NCI-H1092 treated with DMSO at 0.1 percent for 48 hours (cell line): ENCODE measurements at places on chromosomes 12 and 14.

- DNase-seq = no peak
Observed at GRCh38 chr14:96409701-96410100, 17.8 kb downstream of the AK7 start.

- DNase-seq = peak; percentile 24
Observed at GRCh38 chr12:113870035-113870434, 96.1 kb downstream of the RBM19 start.

GRCh38 chr14:44961554-44962333, at the start of the genes KLHL28 and TOGARAM1:
TSS of gene KLHL28 (minus strand) at chr14:44961947. CDS start at chr14:44945928, 16,019 bp downstream.
TSS of gene TOGARAM1 (plus strand) at chr14:44962190. CDS start at chr14:44962422, 232 bp downstream.
- peak; percentile 100 for DNase-seq

- DNase-seq = peak; percentile 95
Observed at GRCh38 chr14:95561001-95561412, 26.2 kb downstream of the GLRX5 start.

- DNase-seq = no peak
Observed at GRCh38 chr14:55153951-55154350, 24.9 kb downstream of the LGALS3 start.

DNA sequence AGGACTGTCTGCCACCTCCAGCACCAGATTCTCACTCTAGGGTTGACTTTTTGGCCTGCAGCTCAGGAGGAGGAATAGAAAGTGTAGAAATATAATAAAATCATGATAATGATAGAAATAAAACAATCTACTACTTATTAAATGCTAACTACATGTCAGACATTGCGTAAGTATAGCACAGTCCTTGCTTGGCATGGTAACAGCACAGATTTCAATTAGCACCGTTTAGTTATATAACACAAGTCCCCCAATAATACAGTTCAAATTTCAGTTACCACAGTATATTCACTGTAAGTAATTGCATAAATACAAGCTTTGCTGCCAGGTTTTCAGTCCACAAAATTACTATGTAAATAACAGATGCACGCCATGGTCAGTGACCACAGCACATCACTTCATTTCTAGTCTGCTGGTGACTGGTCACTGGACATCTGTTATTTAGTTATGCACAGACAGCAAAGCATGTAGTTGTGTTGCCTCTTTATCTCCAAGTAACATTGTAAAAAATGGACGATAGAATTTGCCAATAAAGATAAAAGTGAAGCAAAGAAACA, 6.5 kb upstream of the GLT8D2 start:
- peak; percentile 77 for DNase-seq

DNA sequence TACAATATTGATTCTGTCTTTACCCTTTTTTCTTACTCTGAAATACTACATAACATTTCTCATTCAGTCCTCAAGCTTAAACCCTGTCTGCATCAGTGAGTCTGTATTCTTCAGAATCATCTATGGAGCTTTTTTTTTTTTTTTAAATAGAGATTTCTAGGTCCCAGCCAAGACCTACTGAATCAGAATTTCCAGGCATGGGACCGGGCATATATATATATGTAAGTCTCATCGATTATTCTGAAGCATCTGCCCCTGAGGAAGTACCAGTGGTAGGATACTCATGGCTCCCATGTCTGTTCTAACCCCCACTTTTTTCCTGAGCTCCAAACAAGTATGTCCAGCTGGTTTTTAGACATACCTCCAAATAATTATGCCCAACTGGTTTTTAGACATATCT, 6.1 kb downstream of the DDX47 start:
- DNase-seq = no peak

DNA sequence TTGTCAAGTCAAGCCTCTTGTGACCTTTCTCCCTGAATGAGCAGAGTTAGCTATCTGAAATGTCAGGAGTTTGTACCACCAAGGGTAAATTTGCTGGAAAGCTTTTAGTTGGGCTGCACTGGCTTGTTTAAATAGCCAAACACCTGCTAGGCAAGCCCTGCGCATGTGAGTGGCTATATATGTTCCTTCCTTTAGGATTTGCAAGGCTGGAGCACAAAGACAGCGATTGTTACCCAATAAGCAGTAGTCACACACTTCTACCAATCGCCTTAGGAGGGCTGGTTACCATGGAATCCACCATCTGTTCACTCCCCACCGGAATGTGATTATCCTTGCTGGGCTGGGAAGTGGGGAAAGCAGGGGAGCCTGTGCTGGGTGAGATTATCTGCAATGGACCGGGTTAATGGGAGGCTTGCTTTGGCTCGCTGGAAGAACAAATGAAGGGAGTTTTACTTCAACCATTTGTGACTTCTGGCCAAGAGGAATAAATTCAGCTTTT, 102.5 kb downstream of the FGD4 start:
- peak; percentile 92 for DNase-seq

- DNase-seq = no peak
Observed at GRCh38 chr14:92994131-92994676, 71.3 kb downstream of the CHGA start.

- DNase-seq = no peak
Observed at GRCh38 chr12:94856324-94856723, 147.2 kb downstream of the NDUFA12 start.

GRCh38 chr12:102172436-102172835, 25.2 kb downstream of the PMCH start:
- DNase-seq = no peak

GRCh38 chr12:32108787-32109186, 2.1 kb downstream of the BICD1 start:
- DNase-seq = no peak

DNA sequence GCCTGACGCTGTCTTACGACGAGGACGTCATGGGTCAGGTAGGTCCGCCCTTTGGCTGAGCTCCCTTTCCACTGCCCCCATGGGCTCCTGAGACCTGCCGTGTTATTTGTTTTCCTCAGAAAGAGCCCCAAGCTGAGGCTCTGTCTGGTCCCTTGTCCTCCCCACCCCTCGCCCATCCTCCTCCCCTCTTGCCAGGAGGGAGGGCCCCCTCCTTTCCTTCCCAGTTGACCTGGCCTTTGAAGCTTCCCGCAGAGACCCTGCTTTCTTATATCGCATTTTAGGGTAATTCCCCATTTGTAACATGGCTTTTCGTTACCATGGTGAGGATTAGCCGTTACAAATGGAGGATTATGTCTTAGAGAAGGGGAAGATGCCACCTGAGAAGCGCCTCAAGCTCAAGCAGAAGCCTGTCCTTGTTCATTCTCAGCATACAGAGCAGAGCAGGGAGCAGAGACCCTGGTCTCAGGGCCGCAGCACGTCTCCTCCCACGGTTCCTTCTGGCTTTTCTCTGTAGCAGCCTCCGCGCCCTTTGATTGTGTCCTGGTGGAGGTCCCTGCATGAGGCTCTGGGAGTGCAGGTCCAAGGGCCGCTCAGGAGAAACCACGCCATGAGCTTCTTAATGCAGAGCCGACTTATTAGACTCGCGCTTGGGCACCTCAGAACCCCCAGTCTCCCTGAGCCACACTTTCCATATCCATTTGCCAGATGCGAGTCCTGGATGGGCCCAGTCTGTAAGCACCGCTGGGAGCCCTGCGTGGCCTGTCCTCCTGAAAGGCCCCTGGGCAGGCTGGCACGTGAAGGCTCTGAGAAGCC, 47.2 kb downstream of the UBE3B start:
- no peak for DNase-seq

GRCh38 chr12:91180582-91181395, 1.8 kb downstream of the DCN start:
- no peak for DNase-seq

DNA sequence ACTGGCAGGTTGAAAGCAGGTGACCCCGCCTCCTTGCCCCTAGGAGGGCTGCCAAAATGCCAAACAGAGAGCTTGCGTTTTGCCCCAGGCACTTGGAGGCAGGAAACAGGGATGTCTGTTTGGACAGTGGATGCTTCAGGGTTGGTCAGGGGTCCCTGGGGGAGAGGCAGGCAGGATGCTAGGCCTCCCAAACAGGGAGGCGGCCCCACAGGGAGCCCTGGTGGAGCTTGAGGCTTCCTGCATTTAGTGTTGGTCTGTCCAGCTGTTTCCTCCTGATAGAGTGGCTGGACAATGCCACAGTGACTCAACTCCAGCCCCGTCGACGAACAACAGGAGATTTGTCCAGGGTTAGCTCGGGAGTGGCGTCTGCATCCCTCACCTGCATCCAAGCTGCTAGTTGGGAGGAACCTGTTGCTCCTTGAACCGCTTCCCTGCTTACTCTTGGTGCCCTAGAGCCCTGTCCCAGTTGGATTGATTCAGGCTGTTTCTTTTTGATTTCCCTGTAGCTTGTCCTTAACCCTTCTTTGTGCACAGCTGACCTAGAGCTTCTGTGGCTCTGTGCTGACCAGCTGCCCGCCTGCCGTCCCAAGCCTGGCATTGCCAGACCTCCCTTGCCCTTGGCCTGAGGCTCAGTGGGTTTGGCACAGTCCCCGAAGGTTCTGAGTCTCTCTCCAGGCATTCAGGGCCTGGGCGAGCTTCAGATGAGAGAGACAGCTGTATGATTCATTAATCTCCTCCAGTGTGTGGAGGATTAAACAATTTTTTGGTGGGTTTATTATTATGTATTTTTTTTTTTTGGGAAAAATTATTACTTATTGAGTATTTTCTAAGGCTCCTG, 45.9 kb downstream of the TSPAN9 start:
- no peak for DNase-seq

- DNase-seq = no peak
Observed at GRCh38 chr14:65000898-65001591, 14.3 kb downstream of the FNTB start.

DNA sequence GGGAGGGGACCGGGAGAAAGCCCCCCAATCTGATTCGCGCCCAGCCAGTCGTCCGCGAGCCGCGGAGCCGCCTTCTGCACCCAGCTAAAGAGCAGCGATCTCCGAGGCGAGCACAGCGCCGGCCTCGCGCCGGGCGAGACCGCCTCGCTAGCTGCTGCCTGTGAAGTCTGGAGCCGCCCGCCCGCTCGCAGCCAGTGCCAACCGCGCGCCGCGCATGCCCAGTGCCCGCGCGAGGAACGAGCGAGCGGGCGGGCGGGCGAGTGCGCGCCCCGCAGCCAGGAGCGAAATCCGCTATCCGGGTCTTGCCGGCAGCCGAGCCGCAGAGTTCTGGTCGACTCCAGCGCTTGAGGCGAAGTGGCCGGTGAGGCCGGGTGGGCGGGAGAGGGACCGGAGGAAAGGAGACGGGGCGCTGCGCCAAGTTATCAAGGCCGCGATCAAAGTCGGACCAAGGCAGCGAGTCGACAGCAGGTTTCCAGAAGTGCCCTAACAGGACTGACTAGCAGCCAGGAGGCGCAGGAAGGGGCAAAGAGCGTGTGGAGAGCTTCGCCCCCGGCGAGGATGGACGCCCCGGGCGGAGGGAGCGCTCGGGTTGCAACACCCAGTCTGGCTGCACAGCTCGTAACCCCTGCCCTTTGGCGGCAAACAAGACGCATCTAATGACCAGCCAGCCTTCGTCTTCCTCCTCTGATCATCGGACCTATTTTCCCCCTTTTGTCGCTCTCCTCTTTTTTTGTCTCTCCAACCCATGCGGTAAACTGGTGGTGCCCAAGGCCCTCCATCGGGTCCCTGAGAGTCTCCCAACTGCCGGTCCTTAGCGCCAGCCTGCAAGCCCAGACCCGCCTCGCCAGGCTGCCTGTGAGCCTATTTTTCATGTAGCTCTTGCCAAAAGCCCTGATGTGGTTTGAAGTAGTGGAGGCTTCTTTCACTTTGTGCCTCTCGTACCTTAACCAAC, at the start of gene EPS8:
EPS8 (minus strand) TSS at position 169 of the 952 bp plus-strand sequence. CDS start 106,437 bp downstream, outside the sequence.
- DNase-seq = peak; percentile 92

DNA sequence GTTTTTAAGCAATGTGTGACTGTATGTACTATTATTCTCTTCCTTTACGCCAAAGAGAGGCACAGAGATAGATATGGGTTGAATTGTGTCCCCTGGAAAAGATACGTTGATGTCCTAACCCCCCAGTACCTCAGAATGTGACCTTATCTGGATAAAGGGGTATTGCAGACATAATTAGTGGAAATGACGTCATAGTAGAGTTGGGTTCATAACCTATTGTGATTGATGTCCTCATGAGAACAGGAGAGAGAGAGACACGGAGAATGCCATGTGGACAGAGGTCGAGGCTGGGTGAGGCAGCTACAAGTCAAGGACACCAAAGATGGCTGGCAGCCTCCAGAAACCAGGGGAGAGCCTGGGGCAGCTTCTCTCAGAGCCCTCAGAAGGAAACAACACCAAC, 376.3 kb downstream of the FUT8 start:
- no peak for DNase-seq
